Activated naive CD8-positive, alpha-beta T cell treated with anti-CD3 and anti-CD28 coated beads, Interleukin-2, amount 50 U/mL, for 24 hours (primary cell): ENCODE measurements at places on chromosomes 7 and 10.

DNA sequence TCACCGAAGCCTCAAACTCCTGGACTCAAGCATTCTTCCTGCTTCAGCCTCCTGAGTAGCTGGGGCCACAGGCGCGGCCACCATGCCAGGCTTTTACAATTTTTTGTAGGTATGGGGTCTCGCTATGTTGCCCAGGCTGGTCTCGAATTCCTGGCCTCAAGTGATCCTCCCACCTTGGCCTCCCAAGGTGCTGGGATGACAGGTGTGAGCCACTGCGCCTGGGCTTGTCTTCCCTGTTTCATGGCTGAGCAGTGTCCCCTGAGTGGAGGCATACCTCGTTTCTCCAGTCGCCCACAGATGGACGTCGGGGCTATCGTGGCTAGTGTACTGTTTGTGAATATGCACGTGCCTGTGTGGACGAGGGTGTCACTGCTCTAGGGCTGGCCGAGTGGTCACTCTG is 11.3 kb downstream of the INPP5A start:
- DNase-seq, result no peak

GRCh38 chr10:89091496-89091895 is 100.9 kb downstream of the FAS start:
- DNase-seq, result no peak

DNA sequence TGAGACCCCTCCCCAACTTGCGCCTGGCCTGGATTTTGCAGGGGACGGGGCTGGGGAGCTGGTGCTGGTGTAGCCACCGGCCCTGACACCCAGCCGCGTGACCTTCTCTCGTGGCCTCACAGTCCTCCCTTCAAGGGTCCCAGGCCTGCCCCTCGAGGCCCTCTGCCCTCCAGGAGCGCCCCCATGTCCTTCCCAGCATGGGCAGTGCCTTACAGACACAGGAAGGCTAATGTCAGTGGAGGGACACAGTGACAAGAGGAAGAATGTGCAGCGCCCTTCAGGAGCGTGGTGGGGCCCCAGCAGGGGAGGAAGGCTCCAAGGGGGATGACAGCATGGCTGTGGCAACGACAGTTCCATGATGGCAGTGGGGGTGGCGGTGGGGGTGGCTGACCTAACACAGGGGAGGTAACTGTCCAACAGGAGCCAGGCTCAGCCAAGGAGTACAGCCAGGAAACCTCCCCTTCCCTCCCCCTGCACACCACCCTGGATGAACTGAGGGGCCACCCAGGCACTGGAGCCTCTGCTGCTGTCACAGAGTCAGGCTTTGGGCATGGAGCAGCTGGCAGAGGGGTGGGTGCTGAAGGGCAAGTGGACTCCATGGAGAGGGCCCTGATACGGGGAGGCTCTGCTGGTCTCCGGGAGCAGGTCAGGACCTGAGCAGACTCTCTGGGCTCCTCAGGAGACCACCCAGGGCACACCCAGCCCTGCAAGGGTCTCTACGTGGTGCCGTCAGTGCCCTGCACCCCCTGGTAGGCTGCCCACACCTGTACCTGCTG is 76.0 kb upstream of the RET start:
- DNase-seq, result no peak

- no peak for DNase-seq
Measured at GRCh38 chr7:102823390-102824119, 74.8 kb downstream of the FAM185A start.

DNA sequence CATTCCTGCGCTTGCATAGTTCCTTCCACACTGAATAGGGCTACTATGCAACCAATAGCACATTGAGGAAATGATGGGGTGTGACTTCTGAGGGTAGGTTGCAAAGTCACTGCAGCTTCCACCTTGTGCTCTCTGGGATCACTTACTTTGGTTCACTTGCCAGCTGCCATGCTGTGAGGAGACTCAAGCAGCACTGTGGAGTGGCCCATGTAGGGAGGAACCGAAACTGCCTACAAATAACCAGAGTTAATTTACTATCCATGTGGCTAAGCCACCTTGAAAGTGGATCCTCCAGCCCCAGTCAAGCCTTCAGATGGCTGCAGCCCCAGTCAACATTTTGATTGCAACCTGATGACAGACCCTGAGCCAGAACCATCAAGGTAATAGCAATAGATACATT is 64.3 kb downstream of the FAM204A start:
- no peak for DNase-seq

GRCh38 chr7:3518546-3518945 is 217.5 kb downstream of the SDK1 start:
- DNase-seq, result no peak

- no peak for DNase-seq
Measured at GRCh38 chr10:29895456-29895855, 163.9 kb downstream of the JCAD start.

DNA sequence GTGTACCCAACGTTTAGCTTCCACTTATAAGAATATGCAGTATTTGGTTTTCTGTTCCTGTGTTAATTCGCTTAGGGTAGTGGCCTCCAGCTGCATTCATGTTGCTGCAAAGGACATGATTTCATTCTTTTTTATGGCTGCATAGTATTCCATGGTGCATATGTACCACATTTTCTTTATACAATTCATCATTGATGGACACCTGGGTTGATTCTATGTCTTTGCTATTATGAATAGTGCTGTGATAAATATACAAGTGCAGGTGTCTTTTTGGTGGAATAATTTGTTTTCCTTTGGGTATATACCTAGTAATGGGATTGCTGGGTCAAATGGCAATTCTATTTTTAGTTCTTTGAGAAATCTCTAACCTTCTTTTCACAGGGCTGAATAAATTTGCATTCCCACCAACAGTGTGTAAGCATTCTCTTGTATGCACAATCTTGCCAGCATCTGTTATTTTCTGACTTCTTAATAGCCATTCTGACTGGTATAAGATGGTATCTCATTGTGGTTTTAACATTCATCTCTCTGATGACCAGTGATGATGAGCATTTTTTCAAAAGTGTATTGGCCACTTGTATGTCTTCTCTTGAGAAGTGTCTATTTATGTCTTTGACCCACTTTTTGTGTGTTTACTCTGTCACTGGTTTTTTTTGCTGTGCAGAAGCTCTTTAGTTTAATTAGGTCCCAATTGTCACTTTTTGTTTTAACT is 72.5 kb upstream of the CC2D2B start:
- DNase-seq, result no peak

DNA sequence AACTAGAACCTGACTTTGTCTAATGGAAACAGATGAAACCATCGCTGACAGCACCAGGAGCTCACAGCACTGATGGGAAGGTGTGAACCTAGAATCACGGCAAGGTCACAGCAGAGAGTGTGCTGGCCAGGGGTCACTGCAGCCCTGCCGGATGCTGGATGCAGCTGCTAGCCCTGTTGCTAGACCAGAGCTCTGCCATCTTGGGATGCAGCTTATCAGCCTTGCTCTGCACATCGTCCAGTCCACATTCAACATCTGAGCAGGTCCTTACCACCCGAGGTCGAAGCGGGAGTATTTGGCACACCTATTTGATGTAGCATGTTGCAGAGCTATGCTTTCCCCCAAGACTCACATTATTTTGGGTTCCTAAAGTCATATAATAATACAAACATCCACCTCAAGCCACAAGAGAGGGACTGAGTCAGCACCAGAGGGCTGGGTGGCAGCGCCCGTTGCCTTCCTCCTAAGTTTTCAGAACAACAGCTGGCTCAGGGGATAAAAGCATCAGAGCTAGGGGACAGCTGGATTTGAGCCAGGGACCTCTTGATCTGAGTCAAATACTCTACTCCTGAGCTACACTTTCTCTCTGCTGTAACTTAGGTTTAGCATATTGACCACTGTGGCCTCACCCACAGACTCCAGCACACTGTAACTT is 135.3 kb downstream of the ZNF467 start:
- no peak for DNase-seq

DNA sequence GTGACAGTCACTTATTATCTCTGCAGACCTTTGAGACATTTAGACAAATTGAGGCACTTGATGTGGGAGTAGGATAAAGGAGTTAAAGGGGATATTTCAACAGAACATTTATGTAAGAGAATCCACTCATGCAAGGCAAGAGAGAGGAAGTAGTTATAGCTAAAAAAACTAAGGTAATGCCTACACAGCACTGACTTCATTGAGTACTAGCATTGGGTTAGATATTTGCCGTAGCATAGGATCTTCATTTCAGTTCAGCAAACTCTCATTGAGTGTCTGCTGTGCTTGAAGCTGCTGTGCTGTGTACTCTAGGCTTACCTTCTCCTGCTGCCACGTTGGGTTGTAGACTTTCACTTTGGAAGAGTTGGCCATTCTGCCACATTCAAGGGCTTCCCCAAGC is 10.5 kb upstream of the ENTPD1 start:
- no peak for DNase-seq

DNA sequence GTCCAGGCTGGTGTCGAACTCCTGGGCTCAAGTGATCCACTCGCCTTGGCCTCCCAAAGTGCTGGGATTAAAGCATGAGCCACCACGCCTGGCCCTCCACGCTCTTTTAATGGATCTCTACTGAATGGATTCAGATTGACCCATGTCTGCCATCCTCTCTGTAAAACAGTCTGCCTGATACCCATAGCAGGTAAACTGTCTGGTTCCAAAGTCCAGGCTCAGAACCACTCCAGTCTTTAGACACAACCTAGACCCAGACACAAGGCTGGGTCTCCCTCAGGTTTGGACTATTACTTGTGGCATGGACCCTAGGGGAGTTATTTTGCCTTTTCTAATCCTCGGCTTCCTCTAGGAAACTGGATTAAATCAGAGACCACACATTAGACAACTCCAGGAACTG is 19.1 kb downstream of the HIP1 start:
- DNase-seq, result no peak

DNA sequence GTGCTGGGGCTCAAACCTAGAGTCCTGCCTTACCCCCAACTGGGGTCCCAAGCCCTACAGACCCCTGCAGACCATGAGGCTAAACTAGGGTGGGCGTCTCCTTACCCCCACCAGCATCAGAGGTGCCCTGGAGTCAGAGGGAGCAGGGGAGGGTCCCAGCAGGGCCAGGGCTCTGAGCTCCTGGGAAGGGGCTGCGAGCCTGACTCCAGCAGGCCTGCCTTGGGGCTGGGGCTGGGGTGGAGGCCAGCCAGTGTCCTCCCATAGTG is 1.3 kb downstream of the SNCG start:
- DNase-seq, result no peak

DNA sequence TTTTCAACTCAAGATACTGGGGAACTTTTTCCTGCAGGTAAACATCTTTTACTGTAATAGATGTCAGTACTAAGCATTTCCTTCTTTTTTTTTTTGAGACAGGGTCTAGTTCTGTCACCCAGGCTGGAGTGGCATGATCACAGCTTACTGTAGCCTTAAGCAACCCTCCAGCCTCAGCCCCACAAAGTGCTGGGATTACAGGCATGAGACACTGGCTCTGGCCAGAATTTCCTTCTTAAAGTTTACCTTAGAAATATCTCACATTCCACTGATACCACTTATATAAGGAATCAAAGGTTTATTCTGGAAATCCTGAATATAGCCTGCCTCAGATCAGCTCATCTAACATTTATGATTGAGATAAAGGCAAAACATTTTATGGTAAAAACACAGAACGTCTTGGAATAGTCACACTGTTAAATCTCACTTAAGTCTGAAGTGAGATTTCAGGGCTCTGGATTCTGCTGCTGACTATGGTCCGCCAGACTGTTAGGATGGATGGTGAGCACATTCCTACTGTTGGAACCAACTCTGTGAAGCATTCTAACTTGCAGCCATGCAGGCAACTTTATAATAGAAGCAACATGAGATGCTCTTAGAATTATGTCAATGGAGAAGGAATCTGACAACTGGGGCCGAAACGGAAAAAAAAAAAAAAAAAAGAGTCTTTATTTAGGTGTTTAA is 151.9 kb downstream of the ZMYND11 start:
- no peak for DNase-seq

DNA sequence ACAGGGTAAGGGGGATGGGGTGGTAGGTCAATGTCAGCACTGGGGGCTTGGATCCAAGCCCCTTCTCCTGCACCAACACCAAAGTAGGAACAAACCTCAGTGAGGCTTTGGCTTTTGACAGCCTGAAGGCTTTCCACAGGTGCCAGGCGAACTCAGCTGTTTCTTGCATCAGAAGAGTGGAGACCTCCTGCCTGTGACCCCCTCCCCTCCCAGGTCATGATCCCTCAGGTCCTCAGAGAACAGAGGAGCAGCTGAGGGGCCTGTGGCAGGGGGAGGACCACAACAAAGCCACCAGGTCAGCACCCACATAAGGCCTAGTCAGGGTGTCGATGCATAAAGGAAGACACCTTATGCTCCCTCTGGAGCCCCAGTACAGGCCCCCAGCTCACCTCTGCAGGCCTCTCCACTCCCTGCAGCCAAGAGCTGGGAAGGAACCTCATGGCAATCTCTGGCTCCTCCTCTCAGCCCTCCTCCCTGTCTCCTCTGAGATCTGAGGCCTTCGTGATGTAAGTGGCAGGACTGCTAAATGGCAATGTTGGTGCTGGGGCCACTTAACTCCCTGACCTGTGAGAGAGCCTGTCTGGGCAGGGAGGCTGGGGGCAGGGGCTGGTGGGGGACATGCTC is 19.1 kb upstream of the PRRT4 start:
- no peak for DNase-seq

- DNase-seq, result no peak
Measured at GRCh38 chr7:90222811-90223725, 11.5 kb downstream of the STEAP2 start.

DNA sequence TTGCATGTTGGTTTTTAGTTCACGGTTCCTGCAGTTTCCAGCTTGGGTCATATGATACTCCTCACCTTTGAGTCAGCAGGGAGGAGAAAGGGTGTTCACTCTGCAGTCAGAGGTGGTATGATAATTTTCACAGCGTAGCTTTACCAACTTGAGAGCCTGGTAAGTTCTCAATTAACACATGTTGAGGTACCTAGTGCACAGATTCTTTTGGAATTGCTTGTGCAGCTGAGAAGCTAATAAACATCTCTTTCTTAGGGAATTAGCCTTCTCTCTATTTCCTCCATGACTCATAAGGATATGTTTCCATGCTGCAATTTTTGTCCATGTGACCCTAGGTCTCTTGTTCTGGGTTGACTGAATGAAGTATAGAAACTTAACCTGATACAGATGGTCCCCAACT is 166.6 kb downstream of the KIF20B start:
- no peak for DNase-seq

GRCh38 chr10:49387071-49387470 is 8.8 kb downstream of the DRGX start:
- no peak for DNase-seq
